Stimulated activated CD4-positive, alpha-beta T cell treated with anti-CD3 and anti-CD28 coated beads, Interleukin-15, amount 100 ng/mL, for 48 hours (primary cell): ENCODE measurements at places on chromosomes 6 and 20.

DNA sequence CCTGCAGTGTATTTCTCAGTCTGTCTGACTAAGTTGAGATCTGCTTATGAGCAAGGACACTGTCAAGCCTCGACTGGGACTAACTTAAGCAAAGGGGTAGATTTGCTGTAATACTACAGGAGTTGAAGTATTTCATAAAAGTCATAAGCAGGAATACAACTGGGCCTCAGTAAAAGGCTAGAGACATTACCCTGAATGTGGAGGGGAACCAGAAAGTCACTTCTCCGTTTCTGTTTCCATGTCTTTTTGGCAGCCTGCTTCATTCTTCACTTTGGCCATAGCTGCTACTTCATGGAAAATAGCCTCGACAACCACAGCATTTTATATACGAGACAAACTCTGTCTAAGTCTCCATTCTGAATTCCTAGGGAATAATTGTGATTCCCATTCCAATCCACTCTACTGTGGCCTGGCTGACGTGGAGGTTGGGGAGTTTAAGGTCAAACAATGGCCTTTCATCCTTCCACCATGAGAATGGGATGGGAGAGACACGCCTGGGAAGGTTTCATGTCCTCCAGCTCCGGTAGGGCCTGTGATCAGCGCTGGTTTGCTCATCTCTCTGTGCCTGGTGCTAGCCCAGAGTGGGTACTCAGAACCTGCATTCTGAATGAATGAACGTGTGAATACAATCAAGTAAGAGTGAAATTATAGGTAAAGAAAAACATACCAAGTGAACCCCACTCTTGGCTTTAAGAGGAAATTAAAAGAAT, 37.1 kb upstream of the DUSP22 start:
- DNase-seq: no peak

DNA sequence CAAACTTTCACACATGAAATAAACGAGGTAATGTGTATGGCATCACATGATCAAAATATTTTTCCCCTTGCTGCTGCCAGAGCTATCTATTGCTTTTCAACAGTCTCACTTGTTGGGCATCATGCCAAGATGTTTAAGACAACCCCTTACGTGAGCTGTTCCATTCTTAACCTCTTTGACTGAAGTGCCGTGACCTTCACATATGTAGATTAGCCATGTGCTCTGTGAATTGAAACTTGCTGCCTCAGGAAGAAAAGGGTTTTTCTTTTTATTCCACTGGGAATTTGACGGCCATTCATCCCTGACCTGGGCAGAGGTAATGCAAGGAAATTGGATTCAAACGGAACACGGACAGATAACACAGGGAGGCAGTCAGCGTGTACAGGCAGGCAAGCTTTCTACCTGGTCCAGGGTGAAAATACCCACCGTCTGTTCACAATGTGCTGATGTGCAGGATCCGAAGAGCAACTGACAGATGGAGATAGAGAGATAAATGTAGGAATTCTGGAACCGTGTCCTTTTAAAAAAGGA, 14.2 kb downstream of the ARID1B start:
- DNase-seq: no peak

GRCh38 chr20:47875297-47876025, 90.2 kb upstream of the SULF2 start:
- no peak for DNase-seq

GRCh38 chr6:37913210-37913609, 93.7 kb downstream of the ZFAND3 start:
- no peak for DNase-seq

GRCh38 chr6:154441995-154442310, 68.5 kb downstream of the CNKSR3 start:
- no peak for DNase-seq

DNA sequence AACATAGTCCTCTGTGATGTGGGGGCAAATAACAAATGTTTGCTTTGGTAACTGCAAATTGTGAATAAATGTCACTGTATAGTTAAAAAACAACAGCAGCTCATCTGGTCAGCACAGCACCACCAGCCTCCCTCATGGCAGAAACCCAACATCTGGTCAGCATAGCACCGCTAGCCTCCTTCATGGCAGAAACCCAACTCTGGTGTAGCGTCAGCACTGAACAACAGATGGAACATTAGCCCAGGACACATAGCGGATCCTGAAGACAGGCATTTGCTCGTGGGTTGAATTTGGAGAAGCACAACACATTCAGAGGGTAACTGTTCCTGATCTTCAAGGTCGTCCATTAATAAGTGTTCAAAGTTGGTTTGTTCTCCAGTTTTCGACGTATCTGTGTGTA, 265.9 kb downstream of the DLL1 start:
- DNase-seq: no peak

GRCh38 chr6:23091795-23092194, 522.4 kb downstream of the HDGFL1 start:
- DNase-seq: no peak

- DNase-seq: no peak
Measured at GRCh38 chr20:61806314-61806713, 259.4 kb downstream of the TAF4 start.

GRCh38 chr6:113287396-113287795, 569.7 kb upstream of the MARCKS start:
- no peak for DNase-seq

DNA sequence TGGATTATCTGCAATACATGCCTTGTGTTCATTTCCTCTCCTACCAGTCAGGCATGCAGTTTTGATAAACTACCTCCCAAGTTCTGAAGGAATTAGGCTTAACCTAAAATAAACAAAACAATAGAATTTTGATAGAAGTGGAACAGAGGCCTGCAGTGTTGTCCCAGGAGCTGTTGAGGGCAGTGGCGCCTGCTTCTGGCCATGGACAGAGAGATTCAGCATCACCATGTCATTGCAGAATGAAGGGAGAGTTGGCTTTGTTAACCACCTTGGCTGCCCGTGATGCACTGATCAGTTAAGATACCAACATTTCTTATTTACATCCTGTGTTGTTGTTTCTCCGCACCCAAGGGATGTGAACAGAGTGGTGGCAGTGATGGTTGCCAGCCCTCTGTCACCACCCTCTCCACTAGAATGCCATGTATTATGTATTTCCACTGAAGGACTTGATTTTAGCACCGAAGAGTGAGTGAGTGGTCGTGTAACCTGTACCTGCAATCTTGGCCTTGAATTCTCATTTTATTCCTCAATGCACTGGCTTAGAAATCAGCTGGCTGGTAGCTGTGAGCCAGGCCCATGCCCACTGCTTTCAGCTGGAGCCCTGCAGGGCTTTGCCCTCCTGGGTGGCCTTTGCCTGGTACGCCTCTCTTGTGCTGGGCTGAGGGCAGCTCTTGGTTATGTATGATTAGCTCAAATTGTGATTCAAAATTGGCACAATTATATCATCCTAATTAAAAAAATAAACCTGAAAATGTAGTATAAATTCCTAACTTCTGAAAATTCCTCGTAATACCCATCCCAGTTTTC, 56.5 kb downstream of the SHLD1 start:
- no peak for DNase-seq

- DNase-seq: no peak
Measured at GRCh38 chr6:104908888-104909525, 47.9 kb upstream of the LIN28B start.
